ENCODE measurements at places on chromosomes 2 and 18. TPM values are rescaled to one million over a fixed set of nuclear protein-coding genes. Genes with fewer than 3 reads are reported as not detected.

The FMNL2 gene
- 30.2 TPM for total RNA-seq

The KATNAL2 gene
- total RNA-seq, result 4.6 TPM

The CTAGE1 gene
- under 0.01 TPM for total RNA-seq

DNA sequence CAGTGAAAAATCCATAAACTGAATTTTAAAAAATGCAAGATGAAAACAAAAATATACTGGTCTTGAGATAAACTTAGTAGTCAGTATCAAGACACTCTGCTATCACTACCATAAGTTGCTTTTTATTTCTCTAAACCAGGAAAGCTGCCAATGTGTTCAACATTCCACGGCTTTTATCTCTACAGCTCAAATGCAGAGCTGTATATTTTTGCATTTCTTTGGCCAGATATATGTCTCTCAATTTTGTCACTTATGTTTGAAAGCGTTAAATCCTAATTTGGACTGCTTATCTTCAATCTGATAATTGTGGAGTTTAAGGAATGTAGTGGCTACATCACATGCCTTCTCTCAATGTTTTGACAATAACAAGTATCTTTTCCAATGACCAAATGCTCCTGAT, 609.5 kb downstream of the EPHA4 start:
- H3K36me3 ChIP-seq, result no peaks in the 10 kb centered on the region
- peaks cover 2% of the 10 kb centered on the region for H3K4me1 ChIP-seq
- no peaks in the 10 kb centered on the region for H3K27me3 ChIP-seq

GRCh38 chr2:150517951-150518680, 30.6 kb upstream of the RND3 start:
- no peaks in the 10 kb centered on the region for H3K36me3 ChIP-seq
- H3K27me3 ChIP-seq, result no peaks in the 10 kb centered on the region
- H3K4me1 ChIP-seq, result peaks cover 13% of the 10 kb centered on the region
- H3K4me3 ChIP-seq, result no peak overlapping the region
- DNase-seq, result peak; percentile 88

DNA sequence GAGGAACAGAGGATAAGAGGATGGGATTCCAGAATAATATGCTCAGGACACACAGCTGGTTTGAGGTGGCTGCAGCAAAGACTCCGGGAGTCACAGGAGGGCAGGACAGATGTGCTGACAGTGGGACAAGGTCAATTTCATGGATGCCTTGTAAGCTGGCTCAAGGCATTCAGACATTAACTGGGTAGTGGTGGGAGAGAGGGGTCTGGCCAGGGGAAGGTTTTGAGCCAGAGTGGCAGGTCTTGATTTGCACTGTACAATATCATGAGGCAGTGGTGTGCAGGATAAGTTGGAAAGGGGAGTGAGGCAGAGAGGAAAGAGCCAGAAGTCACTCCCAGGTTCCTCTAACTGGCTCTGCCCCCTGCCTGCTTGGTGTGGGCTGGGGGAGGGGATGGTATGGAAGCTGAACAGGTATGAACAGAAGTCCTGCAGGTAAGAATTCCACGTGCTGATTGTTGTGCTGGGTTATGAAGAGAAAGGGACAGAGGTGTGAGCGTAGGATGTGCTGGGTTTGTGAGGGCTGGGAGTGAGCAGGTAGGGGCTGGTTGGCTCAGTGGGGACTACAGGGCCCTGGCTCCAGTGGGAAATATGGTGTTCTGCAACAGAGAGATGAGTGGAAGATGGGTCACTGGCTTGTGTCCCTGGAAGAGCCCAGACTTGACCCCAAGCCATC, 141.7 kb upstream of the COPS8 start:
- H3K36me3 ChIP-seq, result no peaks in the 10 kb centered on the region
- no peaks in the 10 kb centered on the region for H3K4me1 ChIP-seq
- DNase-seq, result no peak
- no peak overlapping the region for H3K4me3 ChIP-seq

DNA sequence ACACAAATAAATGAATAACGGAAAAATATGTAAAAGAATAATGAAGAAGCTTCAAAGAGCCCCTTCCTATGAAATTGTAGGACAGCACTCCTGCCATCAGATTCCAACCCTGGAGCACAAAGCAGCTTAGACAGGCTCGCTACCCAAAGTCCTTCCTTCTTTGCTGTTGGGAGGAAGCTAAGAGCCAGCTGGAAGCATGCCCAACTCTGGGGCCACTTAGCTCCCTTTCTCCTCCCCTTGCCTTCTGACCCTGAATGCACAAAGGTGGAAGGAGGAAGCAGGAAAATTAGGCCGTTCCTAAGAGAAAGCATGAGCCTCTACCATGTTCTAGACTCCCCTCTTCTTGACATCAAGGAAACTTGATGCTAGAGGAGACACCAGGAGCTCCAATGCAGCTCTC, 700.8 kb downstream of the RNF144A start:
- H3K36me3 ChIP-seq, result no peaks in the 10 kb centered on the region
- DNase-seq, result no peak
- no peaks in the 10 kb centered on the region for H3K4me1 ChIP-seq
- H3K27me3 ChIP-seq, result no peaks in the 10 kb centered on the region
- H3K27ac ChIP-seq, result no peak overlapping the region
- no peak overlapping the region for H3K4me3 ChIP-seq

DNA sequence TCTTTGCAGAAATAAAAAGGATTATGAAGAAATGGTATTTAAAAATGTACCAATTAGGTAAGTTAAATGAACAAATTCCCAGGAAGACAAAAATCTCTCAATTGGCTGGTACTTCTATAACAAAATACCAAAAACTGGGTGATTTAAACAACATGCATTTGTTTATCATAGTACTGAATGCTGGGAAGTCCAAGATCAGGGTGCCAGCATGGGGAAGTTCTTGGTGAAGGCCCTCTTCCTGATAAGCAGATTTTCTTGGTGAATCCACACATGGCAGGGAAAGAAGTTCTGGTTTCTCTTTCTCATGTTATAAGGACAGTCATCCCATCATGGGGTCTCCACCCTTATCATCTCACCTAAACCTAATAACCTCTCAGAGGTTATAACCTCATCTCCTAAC, 271.6 kb upstream of the SETBP1 start:
- no peak overlapping the region for H3K27ac ChIP-seq
- no peaks in the 10 kb centered on the region for H3K4me1 ChIP-seq
- DNase-seq, result no peak
- H3K4me3 ChIP-seq, result no peak overlapping the region

The CHST9 gene
- not detected for total RNA-seq

GRCh38 chr2:225429717-225430116, 30.2 kb downstream of the NYAP2 start:
- H3K27me3 ChIP-seq, result no peaks in the 10 kb centered on the region
- DNase-seq, result peak; percentile 9
- H3K4me3 ChIP-seq, result no peak overlapping the region
- no peaks in the 10 kb centered on the region for H3K4me1 ChIP-seq

DNA sequence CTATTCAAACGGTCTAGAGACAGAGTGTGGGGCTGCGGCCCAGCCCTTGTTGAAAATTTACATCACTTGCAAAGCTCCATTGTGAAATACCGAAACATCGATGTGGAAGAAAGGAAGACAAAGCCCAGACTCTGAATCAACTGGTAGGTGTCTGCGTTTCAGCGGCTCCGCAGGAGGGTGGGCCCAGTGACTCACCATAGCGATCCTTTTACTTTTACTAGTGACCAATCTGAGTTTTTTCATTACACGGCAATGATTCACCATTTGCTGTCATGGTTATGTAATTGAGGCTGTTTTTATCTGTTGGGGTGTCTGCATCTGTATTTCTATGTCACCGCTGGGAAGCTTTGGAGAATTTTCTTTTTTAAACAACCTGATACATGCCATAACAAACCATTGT, 66.6 kb upstream of the ODC1 start:
- H3K36me3 ChIP-seq, result no peaks in the 10 kb centered on the region
- DNase-seq, result peak; percentile 47
- H3K4me1 ChIP-seq, result no peaks in the 10 kb centered on the region

The KCNG2 gene
- 6.4 TPM for total RNA-seq

- H3K4me1 ChIP-seq, result no peaks in the 10 kb centered on the region
- DNase-seq, result no peak
- H3K4me3 ChIP-seq, result no peak overlapping the region
- no peaks in the 10 kb centered on the region for H3K27me3 ChIP-seq
Measured at GRCh38 chr2:16118611-16119590, 178.6 kb downstream of the MYCN start.

DNA sequence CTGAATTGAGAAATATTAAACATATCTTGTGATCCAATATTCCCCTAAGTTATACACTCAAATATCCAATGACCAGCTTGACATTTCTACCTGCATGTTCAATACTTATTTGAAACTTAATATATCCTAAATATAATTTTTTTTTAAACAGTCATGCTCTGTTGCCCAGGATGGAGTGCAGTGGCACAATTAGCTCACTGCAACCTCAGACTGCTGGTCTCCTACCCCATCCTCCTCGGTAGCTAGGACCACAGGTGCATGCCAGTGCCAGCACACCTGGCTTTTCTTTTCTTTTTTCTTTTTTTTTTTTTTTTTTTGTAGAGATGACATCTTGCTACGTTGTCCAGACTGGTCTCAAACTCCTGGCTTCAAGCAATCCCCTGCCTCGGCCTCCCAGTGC, 4.2 kb downstream of the KYNU start:
- H3K36me3 ChIP-seq, result no peaks in the 10 kb centered on the region
- H3K27ac ChIP-seq, result no peak overlapping the region
- DNase-seq, result no peak
- no peaks in the 10 kb centered on the region for H3K4me1 ChIP-seq

GRCh38 chr18:58490238-58490637, 138.7 kb downstream of the ALPK2 start:
- H3K4me1 ChIP-seq, result no peaks in the 10 kb centered on the region
- no peak overlapping the region for H3K27ac ChIP-seq
- peaks cover 10% of the 10 kb centered on the region for H3K27me3 ChIP-seq
- no peak for DNase-seq

The AGBL5 gene
- 19.8 TPM for total RNA-seq

DNA sequence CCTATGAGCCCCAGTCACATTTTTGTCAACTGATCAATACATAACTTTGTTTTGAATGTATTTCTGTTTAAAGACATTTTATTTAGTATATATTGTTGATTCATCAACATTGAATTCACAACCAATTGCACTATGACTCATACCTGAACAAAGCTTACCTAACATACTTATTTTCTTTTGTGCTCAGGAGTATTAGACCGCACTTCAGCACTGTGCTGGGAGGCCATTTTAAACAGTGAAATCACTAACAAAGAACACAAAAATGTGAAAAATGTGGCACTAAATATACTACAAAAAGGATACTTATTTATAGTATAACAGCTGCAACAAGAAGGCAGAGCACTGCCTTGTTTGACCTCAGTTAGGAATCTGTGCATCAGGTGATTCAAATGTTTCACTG, 12.4 kb upstream of the IFIH1 start:
- no peak overlapping the region for H3K27ac ChIP-seq
- H3K36me3 ChIP-seq, result no peaks in the 10 kb centered on the region
- H3K4me1 ChIP-seq, result no peaks in the 10 kb centered on the region
- no peak overlapping the region for H3K4me3 ChIP-seq

DNA sequence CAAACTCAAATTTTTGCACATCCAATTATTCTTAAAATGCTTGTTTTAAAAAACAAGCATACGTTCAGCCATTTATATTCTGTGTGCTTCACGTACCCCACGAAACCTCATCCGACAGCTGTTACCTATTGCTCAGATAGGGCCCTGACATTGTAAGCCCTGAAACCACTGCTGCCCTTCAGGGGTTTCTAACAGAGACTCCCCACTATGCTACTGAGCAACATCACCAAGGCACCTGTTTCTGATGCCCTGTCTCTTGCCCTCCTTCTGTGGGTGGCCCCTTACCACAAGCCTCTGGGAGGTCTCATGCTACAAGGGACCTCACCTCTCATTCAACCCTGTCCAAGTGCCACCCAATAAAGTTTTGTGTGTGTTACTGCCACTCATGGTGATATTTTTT, 18.5 kb upstream of the CNGA3 start:
- H3K27ac ChIP-seq, result no peak overlapping the region
- no peak overlapping the region for H3K4me3 ChIP-seq
- no peaks in the 10 kb centered on the region for H3K27me3 ChIP-seq
- DNase-seq, result no peak

DNA sequence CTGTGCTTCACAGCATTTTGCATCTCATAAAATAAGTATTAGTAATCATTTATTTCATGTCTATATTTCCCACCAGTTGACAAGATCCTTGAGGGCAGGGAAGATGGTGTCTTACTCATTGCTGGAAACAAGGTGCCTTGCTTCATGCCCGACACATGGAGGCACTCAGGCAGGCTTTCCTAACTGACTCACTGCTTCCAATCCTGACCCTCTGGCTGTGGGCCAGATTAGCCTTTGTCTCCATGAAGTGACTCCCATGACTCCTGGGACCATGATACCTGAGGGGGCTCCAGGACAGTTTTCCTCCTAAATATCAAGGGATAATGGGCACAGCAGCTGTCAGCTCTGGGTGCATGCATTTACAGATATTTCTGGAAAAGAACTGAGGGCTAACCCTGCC, 275.1 kb downstream of the AGPS start:
- peak; percentile 5 for DNase-seq
- no peaks in the 10 kb centered on the region for H3K27me3 ChIP-seq
- H3K36me3 ChIP-seq, result no peaks in the 10 kb centered on the region
- no peaks in the 10 kb centered on the region for H3K4me1 ChIP-seq

The FAM237A gene
- not detected for total RNA-seq

DNA sequence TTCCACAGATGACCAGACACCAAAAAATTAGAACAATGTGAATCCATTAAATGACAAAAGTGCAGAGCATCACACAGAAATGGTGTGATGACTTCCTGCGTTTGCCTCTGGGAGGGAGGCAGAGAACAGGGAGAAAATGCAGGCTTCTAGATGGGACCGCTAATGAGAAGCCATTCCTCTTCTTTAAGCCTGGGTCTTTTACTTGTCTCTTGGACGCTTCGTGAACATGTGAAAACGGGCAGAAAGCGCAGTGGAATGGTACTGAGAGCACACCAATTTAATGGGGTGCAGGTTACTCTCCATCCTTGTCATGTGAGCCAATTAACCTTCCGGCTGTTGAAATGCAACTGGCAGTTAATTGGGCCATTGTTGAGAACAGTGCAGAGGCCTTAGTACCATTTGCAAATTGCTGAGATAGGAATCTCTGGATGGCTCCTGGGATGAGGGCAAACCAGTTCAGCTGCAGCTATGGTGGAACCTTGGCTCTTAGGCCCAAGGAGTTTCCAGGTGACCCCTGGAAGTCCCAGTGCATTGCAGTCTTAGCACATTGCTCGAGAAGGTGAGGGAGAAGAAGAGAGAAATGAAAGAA, 210.4 kb upstream of the CXCR4 start:
- no peaks in the 10 kb centered on the region for H3K27me3 ChIP-seq
- H3K36me3 ChIP-seq, result no peaks in the 10 kb centered on the region
- no peak overlapping the region for H3K27ac ChIP-seq
- DNase-seq, result no peak

- no peaks in the 10 kb centered on the region for H3K36me3 ChIP-seq
- no peak for DNase-seq
- H3K27ac ChIP-seq, result no peak overlapping the region
Measured at GRCh38 chr2:130837175-130837810, 579 bp downstream of the ARHGEF4 start.

DNA sequence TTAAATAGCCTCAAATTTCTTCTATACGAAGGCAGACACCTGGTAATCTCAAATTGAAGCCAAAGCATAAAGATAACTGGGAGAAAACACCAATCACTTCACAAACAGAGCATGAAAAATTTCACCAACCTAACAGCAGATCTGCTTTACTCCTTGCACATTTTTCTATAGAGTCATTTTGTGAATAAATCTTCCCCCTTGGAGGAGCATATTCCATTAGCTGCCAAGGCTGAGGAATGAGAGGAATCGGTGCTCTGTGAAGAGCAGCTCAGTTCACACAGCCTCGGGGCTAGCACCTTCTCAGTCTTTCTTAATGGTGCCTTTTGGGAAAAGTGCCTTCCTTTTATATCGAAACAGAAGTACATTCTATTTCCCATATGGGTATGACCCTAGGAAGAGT, 1313.7 kb upstream of the NRXN1 start:
- H3K27me3 ChIP-seq, result no peaks in the 10 kb centered on the region
- no peak for DNase-seq
- H3K36me3 ChIP-seq, result no peaks in the 10 kb centered on the region
- H3K4me1 ChIP-seq, result no peaks in the 10 kb centered on the region
- no peak overlapping the region for H3K4me3 ChIP-seq
- no peak overlapping the region for H3K27ac ChIP-seq
